ENCODE measurements at places on chromosomes 2 and 18.

DNA sequence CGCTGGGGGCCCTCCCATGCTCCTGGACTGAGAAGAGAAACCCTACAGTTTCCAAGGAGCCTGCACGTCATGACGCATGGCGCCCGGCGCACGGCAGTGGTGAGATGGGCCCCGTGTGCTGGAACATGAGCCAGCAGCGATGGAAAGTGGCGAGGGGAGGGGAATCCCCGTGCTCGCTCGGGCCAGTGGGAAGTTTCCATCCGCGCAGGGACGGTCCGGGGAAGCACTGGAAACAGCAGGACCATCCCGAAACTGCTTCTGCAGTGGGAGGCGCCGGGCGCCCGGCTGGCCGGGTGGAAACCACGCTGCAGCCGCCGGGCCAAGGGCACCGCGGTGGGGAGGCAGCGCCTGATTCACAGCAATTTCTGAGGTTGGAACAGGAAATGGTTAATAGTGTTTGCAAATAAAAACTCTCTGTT lies 4.9 kb upstream of the PDCD1 start:
- peak; percentile 45 for DNase-seq

GRCh38 chr2:20797096-20797495 lies 25.8 kb downstream of the LDAH start:
- DNase-seq: no peak

- DNase-seq: no peak
Measured at GRCh38 chr2:134226601-134227000, 27.3 kb upstream of the MGAT5 start.

GRCh38 chr2:138841459-138841858 lies 61.3 kb upstream of the NXPH2 start:
- no peak for DNase-seq

- no peak for DNase-seq
Measured at GRCh38 chr2:222862106-222862908, 1.5 kb downstream of the ACSL3 start.

DNA sequence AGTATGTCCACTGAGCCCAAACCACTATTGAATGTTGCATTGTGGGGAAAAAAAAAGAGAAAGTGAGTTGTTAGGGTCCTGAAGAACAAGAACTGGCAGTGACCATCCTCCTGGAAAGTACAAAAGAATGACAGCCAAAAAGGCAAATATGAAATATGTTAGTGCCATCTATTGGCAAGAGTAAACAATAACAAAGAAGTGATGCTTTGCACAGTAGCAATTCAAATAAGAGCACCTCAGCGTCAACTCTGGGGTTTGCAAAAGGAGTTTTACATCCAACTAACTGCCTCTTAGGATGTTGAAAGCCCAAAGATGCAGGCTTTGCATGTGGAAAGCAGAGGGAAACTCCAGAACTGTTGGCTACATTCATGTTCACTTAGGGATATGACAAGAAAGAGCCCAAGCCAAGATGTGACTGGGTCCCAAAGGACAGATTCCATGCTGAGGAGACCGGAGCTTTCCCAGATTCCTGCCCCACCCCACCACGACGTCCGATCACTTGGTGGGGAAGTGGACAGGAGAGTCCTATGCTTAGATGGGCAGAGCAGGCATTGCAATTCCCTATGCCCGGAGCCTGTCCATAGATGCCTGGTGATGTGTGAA lies 15.6 kb downstream of the TRABD2A start:
- peak; percentile 77 for DNase-seq

DNA sequence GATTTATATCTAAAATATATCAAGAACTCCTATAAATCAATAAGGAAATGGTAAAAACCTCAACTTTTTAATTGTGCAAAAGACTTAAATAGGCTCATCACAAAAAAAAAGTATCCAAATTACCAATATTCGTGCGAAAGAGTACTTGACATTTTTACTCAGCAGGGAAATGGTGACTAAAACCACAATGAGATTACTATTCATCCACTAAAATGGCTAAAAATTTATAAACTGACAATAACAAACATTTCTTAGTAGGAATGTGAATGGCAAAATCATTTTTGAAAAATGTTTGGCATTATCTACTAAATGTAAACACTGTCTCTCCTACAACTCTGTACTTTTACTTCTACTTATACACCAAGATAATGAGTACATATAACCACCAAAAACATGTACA lies 184.8 kb upstream of the RND3 start:
- DNase-seq: no peak

- no peak for DNase-seq
Measured at GRCh38 chr2:101080211-101081068, 70.7 kb downstream of the TBC1D8 start.

DNA sequence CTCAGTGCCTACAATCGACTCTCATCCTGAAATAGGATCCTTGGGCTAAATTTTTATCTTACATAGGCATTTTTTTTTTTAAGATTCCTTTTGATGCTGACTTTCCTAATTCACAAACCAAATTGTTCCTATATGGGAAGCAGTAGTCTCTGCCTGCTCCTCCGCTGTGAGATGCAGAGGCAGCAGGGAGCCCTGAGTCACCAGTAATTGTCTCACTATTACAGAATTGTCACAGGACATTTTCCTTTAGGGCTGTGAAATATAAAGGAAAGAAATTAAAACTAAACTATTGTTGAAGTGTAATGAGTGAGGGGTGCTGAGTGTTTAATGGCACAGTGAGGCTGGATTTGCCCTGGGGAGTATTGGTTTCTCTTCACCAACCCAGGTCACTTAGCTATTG lies 63.8 kb downstream of the MYO3B start:
- DNase-seq: no peak

- no peak for DNase-seq
Measured at GRCh38 chr2:105774781-105775337, 30.1 kb downstream of the NCK2 start.

GRCh38 chr2:96832754-96833507 lies 10.9 kb downstream of the ANKRD23 start:
- DNase-seq: no peak

- no peak for DNase-seq
Measured at GRCh38 chr2:86272111-86272510, 65.3 kb downstream of the REEP1 start.

DNA sequence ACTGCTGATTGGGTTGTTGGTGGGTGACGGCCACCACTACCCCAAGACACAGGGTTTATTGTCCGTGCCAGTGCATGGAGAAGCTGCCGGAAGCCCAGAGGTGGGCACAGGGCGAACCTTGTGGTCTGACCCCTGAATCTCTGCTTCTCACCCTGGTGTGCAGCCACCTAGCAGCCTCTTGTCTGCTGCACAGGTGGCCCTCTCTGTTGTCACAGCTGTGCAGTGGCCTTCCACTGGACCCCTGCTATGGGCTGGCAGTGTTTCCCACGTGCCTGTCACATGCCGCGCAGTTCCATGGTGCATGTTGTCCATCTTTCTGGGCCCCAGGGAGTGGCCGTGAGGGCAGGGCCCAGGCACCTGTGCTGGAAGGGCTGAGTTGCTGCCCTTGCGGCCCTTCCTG lies 15.2 kb downstream of the ATG4B start:
- no peak for DNase-seq

DNA sequence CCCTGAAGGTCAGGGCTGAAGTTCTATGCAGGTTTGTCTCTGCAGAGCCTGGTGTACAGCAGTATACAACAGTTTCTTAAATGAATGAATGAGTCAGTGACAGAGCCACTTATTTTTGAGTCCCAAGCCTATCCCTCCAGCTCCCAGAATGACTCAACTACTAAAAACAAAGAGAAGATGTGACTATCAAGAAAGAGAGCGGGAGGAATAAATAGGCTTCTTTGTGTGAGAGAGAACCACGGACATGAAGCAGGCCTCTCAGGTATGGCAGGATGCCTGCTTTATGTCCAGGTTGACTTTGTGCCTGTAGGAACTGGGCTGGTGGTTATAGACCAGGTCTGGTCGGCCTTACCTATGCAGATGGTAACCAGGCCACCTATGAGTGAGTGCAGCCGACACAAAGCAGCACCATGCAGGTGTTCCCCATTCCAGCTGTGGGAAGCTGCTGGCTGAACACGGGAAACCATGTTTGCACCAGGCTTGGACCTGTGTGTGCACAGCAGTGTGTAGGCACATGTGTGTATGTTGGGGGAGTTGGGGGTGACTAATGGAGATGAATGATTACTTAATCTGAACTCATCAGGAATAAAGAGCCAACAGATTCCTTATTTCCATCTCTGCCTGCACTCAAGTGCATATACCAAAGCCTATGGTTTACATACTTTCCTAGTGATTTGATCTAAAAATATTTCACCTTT lies 171.0 kb downstream of the OSR1 start:
- no peak for DNase-seq

GRCh38 chr18:3135536-3135935 lies 84.2 kb downstream of the MYOM1 start:
- DNase-seq: no peak

- DNase-seq: no peak
Measured at GRCh38 chr18:64981915-64982314, 768.9 kb upstream of the CDH7 start.

All from CD4-positive, alpha-beta T cell treated with Interleukin-4 for 4 hours (primary cell).